Cerebellar nuclear complex (tissue), 1 donor: ENCODE measurements at places on chromosomes 7 and 10.

GRCh38 chr7:46819819-46820218 is 762.1 kb downstream of the TNS3 start:
- DNase-seq: no peak

DNA sequence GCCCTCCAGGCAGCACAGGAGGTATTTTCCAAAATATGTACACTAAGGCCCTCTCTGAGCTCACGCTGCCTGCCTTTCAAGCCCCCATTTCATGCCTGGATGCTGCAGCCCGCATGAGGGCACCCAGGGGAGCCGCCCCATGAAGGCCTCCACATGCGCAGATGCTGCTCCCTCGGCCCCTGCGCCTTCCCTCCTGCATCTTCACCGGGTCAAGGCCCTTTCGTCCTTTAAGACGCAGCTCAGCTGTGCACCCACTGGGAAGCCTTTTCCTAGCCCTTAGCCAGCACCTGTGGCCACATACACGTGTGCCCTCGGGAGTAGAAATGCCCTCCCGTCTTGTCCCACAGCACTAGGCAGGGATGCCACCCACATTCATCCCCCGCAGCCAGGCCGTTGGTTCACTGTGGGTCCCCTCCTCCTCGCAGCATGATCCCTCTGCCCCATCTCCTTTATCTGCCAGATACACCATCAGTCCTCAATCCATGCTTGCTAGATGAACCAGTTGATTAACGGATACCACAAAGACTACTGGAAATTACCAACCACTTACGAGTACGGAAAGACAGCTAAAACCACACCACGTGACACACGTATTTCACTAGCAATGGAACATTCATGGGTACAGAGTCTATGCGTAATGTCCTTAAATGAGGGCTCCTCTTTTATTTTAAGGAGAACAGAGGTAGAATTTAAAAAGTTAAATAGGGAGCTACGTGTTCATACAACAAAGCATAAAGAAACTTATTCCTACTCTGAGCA is 278.0 kb downstream of the TNS3 start:
- DNase-seq: no peak

- DNase-seq: no peak
Measured at GRCh38 chr10:52455098-52455497, 141.0 kb downstream of the DKK1 start.

DNA sequence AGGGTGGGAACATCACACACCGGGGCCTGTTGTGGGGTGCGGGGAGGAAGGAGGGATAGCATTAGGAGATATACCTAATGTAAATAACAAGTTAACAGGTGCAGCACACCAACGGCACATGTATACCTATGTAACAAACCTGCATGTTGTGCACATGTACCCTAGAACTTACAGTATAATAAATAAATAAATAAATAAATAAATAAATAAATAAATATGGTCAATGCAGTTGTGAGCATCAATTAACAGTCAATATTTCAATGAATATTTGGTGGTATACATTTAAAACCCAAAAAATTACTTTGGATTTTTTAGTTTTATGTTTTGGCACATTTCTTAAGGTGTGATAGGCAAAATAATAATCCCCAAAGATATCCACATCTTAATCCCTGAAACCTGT is 15.6 kb downstream of the TRDMT1 start:
- no peak for DNase-seq

DNA sequence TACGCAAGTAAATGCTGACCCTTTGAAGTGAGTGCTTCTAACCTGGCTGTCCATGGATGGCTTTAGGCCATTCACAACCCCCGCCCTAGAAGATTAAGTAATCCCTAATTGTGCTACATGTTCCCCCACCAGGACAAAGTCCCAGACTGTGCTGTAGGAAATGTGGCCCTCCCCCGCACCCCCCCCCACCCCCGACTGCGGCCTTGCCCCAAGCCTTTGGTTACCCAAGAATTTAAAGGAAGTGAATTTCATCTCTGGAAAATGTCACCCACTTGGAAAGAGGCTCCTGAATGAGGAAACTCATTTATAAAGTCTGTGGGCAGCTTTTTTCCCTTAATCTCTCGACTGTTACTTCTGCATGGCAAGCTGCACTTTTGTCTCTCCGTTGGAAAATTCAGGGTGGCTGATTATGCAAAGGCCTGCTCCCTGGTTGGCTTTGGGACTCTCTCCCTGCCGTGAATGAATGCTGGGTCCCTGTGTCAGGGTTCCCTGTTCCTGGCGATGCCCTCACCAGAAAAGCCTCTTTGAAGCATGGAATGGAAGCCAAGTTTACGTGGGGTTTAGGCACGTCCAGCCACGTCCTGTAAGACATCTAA is 31.4 kb upstream of the AQP1 start:
- DNase-seq: no peak

DNA sequence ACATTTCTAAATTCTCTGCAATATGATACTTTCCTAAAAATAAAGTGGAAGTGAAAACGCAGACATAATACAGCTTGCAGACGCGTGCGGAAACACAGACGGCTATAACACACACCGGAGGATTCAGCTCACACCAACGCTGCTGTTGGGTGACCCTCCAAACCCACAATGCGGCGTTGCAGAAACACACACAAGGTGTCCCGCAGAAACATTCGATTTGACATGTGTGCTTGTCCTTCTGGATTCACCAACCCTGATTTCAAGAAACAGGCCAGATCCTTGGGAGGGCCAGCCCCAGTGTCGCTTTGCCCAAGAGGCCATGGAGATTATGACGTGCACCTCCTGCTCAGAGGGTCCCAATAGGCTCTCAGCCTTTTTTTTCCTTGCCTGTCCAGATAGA is 136.7 kb upstream of the TCERG1L start:
- no peak for DNase-seq

DNA sequence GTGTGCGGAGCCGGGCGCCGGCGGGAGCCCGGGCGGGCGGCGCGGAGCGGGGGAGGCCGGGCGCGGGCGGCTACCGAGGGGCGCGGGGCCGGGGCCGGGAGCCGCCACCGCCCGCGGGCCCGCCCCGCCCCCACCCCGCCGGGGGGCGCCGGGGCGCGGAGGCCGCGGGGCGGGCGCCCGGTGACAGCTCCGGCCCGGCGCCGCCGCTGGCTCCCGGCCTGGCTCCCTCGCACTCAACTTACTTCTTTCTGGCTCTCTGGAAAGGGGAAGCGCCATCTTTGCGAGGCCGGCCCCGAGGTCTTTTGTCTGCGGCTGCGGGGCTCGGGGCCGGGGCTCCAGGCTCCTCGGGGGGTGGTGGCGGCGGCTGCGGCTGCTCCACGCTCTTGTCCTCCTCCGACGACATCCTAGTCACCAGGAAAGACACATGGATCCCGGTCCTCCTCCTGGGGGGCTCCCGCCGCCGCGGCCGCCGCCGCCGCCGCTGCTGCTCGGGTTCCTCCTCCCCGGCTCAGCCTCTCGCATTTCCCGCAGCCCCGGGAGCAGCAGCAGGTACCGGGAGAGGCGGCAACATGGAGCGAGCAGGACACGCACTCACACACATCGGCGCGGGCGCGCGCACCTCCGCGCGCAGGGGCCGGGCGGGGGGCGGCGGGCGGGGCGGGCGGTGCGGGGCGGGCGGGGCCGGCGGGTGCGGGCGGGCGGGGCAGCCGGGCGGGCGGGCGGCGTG is at the start of gene KMT2C:
TSS of gene KMT2C (minus strand) at position 620 of the 727 bp plus-strand sequence. CDS start at position 403, 217 bp downstream.
- no peak for DNase-seq

DNA sequence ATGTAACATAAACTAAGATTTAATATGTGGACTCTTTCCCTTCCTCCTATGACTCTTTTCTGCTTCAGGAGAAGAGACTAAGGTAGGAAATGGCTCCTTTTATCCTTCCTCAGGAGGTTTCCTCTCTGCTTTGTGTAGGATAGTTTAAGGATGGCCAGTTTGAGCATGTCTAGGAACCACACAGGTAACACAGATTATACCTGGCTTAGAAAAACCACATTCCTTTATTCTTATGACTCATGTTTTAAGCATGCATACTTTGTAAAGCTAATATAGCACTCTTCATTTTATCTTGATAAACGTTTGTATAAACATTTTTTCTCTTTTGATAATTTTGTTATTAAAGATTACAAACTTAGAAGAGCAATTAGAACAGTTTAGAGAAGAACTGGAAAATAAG is 57.8 kb downstream of the CYP51A1 start:
- no peak for DNase-seq

- no peak for DNase-seq
Measured at GRCh38 chr7:36942025-36942424, 217.7 kb upstream of the AOAH start.

- DNase-seq: no peak
Measured at GRCh38 chr7:20211376-20211775, 5.8 kb downstream of the MACC1 start.

DNA sequence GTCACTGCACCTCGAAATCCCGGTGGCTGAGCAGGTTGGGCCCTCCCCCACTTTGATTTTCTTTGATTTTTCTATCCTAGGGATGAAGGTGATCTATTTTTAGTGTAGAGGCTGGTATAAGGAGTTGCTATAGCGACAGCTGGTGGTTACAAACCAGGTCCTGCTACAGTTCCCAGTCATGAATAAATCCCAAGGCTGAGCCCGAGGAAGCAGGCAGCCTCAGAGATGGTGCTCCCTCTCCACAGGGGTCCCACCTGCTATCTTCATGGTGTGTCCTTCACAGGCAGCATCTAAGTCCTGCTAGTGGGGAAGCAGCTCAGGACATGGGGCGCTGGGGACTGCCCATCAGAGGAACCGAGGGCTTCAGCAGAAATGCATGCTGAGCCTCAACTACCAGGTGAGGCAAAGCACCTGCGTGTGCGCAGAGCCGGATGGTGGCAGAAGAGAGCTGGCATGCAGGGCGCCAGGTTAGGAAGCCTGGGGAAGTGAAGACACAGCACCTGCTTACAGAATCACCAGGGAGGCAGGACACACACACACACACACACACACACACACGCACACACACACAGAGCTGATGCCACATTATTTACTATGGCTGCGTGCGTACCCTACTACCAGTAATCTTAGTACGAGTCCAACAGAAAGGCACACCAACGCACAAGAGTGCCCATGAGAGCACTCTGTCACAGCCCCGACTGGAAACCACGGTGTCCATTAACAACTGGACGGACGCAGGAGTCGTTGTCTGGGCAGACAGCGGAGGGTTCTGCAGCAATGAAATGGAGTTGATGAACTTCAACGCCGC is 150.9 kb downstream of the PRKAG2 start:
- DNase-seq: no peak

- no peak for DNase-seq
Measured at GRCh38 chr10:24618401-24618800, 105.3 kb downstream of the ARHGAP21 start.

GRCh38 chr7:130904031-130904757 is 170.2 kb upstream of the KLF14 start:
- DNase-seq: no peak

GRCh38 chr10:13877154-13877909 is 290.6 kb downstream of the PRPF18 start:
- no peak for DNase-seq

GRCh38 chr7:35035511-35035961 is 1.7 kb downstream of the DPY19L1 start:
- no peak for DNase-seq

DNA sequence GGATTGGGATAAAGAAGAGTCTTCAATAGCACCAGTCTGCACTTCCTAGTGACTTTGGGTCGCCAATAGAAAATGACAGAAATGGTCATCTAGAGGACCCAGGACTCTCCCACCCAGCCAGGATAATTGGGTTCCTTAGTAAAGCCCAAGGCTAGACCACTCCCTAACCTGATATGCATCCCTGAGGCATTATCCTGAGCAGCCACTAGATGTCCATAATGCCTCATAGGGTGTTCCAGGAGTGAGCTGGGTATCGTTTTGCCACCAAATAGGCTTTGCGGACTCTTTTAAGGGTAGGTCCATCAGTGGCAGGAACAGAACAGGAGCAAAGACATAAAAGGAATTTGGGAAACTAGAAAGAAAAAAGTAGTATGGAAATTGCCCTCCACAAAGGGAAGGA is 4.5 kb upstream of the LRRC4 start:
- DNase-seq: peak; percentile 50

- DNase-seq: no peak
Measured at GRCh38 chr10:71323407-71323806, 4.3 kb downstream of the SLC29A3 start.

- no peak for DNase-seq
Measured at GRCh38 chr7:30114536-30115238, 20.1 kb upstream of the MTURN start.

DNA sequence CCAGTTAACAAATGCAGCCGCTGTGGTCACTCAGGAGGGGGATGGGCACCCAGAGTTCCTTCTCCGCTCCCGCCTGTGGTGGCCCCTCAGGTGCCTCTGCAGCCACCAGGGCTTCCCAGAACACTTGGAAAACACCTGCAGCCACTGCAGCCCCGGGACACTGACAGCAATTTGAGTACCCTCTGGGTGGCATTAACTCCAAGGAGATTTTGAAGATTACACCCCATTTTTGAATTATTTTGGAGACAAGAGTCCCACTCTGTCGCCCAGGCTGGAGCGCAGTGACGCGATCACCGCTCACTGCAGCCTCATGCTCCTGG is 32.2 kb downstream of the IL15RA start:
- no peak for DNase-seq

GRCh38 chr7:93142127-93142526 is 6.1 kb downstream of the SAMD9L start:
- no peak for DNase-seq

DNA sequence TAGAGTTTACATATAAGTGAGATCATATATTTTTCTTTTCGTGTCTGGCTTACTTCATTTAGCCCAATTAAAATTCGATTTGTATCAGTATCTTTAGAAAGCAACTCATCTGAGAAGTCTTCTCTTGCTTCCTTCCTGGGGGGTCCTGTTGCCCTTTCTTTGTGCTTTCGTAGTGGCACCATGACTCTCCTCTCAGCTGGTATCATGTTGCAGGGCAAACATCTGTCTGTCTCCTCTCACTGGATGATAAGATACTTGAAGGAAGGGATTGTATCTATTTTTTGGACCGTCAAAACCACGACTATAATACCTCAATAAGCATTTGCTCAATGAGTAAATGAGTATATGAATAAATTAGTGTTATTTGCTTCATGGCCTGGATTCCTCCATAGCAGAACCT is 382.5 kb upstream of the SORCS1 start:
- no peak for DNase-seq

DNA sequence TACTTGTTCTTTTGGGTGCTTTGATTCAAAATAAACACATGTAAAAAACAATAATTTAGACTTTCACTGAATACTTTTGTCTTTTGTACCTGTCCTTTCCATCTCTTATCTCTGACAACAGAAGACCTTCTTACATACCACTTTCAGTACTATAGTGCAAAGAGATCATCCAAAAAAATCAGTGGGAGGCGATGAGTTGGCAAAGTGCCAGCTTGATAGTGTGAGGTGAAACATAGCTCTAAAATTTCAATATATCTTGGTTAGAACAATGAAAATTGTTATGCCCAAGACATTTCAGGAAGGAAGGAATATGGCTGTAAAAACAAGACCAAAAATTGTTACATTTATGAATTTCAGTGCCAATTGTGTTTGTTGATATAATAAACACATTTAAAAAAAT is 390.2 kb upstream of the COBL start:
- DNase-seq: no peak

- DNase-seq: no peak
Measured at GRCh38 chr7:27167916-27168264, 2.6 kb upstream of the HOXA9 start.

- no peak for DNase-seq
Measured at GRCh38 chr10:67241451-67241850, 315.6 kb downstream of the LRRTM3 start.

- DNase-seq: no peak
Measured at GRCh38 chr7:48876087-48876486, 48.3 kb upstream of the CDC14C start.

GRCh38 chr10:95221124-95221523 is 27.1 kb downstream of the ACSM6 start:
- DNase-seq: no peak
